ENCODE measurements at places on chromosomes 2 and 18. TPM values are rescaled to one million over a fixed set of nuclear protein-coding genes. Genes with fewer than 3 reads are reported as not detected.

DNA sequence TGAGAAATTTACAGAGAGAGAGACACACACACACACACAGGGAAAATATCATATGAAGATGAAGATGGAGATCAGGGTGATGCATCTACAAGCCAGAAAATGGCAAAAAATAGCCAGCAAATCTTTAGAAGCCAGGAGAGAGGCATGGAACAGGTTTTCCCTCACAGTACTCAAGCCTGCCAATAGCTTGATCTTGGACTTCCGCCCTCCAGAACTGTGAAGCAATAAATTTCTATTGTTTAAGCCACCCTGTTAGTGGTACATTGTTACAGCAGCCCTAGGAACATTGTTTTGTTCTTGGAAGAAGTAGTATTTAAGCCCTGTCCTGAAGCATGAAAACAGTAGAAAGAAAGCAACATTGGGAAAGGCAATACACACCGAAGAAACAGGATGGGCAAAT, 292.0 kb upstream of the LRP1B start:
- DNase-seq, result no peak

GRCh38 chr2:191922736-191923651, 76.1 kb upstream of the CAVIN2 start:
- no peak for DNase-seq

GRCh38 chr2:98089941-98090340, 3.0 kb downstream of the VWA3B start:
- no peak for DNase-seq

DNA sequence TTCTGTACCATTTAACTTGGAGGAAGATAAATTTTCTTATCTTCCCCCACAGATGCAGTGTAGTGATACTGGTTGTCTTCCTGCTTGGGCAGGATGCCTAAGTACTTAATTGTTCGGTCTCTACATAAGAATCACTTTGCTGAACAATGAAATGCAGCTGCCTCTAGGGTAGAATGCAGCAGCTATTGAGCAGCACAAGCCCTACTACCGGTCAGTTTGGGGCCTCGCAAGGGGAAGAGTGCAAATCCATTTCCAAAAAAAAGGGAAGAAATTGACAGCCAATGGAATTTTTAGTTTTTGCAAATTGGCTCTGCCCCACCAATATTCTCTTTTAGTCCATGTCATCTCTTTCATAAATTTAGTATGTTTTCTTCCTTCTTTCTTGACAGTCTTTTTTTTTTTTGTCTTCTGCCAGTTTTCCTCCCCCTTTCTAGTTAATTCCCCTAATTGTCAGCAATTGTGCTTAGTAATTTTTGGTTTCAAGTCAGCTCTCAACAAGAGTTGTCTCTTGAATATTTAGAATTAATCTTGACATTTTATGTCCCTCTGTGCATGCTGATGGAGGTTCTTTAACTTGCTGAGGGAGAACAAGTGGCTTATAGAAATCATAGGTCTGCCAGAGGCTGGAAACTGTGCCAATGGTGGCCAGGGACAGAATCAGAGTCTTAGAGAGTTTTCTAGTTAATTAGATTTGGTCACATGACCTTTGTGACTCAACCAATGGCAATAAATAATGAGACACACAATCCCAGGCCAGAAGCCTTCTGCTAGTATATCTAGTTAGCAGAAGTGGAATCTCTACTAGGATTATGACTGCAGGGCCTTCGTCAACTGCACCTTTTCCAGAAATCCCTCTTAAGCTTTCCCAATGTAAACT, 270.0 kb downstream of the CTNNA2 start:
- DNase-seq, result no peak

- no peak for DNase-seq
These were observed 90.6 kb upstream of the GPC1 start for GRCh38 chr2:240344904-240345303.

HOXD13 gene
- not detected for total RNA-seq

GRCh38 chr2:80464275-80464674, 159.7 kb upstream of the LRRTM1 start:
- DNase-seq, result no peak

GRCh38 chr2:192011196-192011595, 164.3 kb upstream of the CAVIN2 start:
- peak; percentile 16 for DNase-seq

DNA sequence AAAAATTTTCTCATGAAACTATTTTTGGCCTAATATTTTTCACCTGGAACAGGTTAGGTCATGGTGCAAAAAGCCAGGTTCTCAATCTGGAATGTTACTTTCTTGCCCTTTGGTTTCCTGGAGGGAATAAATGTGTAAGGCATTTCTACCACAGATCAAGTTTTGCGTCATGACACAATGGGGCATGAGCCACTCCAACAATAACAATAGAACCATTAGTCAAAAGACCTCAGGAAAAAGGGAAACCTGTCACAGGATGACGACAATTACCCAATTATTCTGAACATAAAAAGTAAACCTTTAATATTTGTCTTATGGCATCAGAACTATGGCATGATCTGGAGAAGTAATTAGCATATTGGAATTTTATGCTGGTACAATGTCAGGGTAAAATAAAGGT, 88.2 kb upstream of the HNRNPA3 start:
- peak; percentile 97 for DNase-seq

DNA sequence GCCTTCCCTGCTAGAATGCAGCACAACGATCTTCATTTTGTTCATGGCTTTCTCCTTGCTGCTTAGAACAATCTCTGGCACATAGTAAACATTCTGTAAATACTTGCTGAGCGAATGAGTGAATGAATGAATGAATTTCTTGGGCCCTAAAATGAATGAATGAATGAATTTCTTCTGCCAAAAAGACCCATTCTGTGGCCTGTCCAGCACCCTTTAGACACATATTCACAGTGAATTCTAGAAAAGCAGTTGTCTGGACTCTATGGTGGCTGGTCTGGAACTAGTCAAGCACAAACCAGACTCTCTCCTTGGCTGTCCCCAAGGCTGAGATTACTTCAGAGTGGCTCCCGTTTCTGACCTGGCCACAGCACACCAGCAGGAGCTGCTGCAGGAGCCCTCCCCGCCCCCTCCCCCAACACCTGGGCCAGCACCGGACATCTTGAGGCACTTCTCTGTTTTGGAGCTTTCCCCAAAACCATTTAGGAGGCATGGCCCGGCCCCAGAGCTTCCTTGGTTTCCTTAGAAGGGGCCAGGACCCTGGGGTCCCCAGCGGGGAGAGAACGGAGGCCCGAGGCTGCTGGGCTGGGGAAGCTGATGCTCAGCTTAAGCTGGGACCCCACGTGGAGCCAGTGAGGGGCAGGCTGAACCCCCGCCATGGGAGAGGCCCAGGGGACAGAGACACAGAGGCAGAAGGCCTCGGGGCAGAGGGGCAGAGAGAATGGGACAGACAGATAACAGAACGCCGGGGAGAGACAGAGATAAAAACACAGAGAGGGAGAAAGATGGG, 159.0 kb downstream of the ZFP36L2 start:
- no peak for DNase-seq

- DNase-seq, result no peak
These were observed 101.5 kb downstream of the AFF3 start for GRCh38 chr2:100040906-100041305.

STAT4 gene
- total RNA-seq, result 0.51 TPM

SAG gene
- total RNA-seq, result under 0.01 TPM

TRMT61B gene
- total RNA-seq, result 9.4 TPM
